ENCODE measurements at places on chromosomes 3 and 15. TPM values are rescaled to one million over a fixed set of nuclear protein-coding genes. Genes with fewer than 3 reads are reported as not detected.
A peak's percentile ranks its signal among the peaks of the same experiment; 100 is the strongest.

DNA sequence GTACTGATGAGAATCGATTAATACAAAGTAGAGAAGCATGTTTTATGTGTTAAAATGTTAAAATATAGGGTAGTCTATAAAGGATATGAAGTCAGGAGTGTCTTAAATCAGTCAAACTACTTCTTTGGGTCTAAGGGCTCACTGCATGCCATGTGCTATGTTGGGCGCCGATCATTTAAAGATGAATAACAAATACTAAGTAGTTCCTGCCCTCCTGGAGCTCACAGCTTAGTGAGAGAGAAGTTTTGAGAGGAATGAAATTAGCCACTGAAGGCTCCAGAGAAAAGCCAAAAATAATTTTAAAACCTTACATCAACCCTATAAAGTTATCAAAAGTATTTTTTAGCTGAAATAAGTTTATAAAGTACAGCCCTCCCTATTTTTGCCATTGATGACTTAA is 44.5 kb downstream of the BLM start:
- no peak for DNase-seq

- DNase-seq = peak; percentile 85
Measured at GRCh38 chr15:43974852-43975251, 148.1 kb downstream of the WDR76 start.

DNA sequence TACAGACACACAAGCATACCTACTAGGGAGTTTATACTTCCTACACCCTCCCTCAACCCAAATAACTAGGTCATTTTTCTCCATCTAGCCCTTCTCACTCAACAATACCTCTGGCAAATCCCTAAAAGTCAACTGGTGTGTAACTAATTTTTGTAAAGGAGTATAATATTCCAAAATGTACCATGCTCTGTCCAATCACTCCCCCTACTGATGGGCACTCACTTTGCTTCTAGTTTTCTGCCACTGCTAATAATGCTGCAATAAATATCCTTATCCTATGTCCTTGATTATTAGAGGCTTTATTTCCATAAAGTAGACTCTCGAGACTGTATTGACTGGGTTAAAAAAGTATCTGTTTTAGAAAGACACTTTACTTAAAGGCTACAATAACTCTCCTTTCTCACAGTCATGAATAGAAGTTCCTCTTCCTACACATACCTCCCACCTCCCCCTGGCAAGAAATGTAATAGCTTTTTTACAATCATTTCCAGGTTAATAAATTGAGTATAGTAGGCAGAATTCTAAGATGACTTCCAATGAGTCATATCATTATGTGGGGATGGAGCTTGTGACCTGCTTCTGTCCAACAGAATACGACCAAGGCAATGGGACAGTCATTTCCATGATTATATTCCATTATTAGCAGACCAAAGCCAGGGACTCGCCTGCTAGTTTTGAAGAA is 30.0 kb downstream of the SHQ1 start:
- peak; percentile 8 for DNase-seq

GRCh38 chr3:39911465-39912309 is 102.3 kb downstream of the MYRIP start:
- DNase-seq = peak; percentile 41

- DNase-seq = peak; percentile 51
Measured at GRCh38 chr3:115512565-115513415, 110.5 kb upstream of the GAP43 start.

GRCh38 chr3:56700151-56700550 is 17.1 kb upstream of the TASOR start:
- DNase-seq = no peak

MLF1 gene
- 38.6 TPM for total RNA-seq

SPTSSB gene
- not detected for total RNA-seq

DNA sequence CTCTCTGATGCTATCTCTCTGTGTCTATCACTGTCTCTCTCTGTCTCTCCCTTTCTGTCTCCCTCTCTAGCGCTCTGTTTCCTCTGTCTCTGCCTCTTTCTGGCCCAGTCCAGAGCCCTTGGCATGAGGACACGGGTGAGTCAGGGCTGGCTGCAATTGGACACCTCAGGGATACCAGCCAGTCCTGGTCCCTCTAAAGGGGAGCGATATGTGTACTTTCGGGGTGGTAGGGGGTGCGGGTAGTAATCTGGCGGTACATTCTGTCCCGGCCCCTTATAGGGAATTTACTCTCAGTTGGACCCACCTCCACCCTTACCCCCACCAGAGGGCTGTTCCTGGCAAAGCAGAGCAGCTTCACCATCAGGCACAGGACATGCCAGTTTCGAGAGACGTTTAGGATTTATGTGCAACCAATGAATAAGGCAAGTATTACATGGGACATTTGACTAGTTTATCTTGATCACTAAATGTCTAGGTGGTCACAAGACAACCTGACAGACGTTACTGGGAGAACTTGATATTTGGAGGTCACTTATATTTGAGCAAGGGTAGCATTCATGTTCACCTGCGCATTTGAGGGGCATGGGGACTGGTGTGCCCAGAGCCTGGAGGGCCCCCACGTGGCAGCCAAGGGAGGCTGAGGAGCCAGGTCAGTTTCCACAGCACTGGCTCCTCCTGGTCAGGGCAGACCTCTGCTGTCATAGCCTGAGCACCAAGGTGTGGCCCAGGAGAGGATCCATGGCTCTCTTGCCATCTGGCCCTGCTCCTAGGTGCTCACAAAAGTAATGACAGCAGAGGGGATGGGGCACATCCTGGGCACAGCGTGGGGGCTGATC is 256.1 kb downstream of the PLCL2 start:
- peak; percentile 33 for DNase-seq

GRCh38 chr15:93028632-93029213 is 60.3 kb downstream of the RGMA start:
- peak; percentile 77 for DNase-seq

- peak; percentile 1 for DNase-seq
Measured at GRCh38 chr15:24955531-24955921, 739 bp downstream of the SNRPN start.

GRCh38 chr15:96629511-96629910 is 299.0 kb downstream of the NR2F2 start:
- DNase-seq = peak; percentile 5

GRCh38 chr3:47856669-47857068 is 53.7 kb downstream of the DHX30 start:
- DNase-seq = no peak

GRCh38 chr3:31596176-31596575 is 63.5 kb downstream of the STT3B start:
- no peak for DNase-seq

DNA sequence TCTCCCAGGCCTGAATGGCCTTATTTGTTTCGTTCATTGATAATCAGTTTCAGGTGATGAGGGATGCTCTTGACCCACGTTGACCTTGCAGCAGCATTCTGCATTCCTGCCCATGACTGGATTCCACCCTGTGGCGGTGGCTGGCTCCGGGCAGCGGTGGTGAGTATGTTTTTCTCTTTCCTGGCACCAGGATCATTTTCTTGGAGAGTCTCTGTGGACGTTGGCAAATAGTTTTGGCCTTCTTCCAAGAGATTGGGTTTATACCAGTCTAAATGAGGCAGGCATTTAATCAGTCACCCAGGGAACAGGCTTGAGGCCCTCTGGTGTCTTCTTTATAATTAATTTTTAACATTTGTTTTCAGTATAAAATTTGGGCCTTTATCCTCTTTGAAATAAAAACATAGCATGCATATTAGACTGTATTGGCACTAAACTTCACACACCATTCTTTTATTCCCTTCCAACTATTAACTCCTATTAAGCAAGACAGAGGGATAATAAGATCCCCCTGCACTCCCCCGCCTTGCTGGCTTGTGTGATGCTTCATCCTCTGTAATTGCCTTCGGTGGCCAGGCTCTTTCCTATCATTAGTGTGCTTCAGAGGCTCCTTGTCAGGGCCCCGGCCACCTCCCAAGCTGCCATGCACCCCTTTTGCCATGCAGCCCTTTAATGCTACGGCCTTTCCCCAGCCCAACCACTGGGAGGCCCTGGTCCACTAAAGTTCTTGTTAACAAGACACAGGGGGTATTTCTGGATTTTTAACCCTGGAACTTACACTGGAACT is 176.2 kb upstream of the TOPAZ1 start:
- peak; percentile 88 for DNase-seq

DNA sequence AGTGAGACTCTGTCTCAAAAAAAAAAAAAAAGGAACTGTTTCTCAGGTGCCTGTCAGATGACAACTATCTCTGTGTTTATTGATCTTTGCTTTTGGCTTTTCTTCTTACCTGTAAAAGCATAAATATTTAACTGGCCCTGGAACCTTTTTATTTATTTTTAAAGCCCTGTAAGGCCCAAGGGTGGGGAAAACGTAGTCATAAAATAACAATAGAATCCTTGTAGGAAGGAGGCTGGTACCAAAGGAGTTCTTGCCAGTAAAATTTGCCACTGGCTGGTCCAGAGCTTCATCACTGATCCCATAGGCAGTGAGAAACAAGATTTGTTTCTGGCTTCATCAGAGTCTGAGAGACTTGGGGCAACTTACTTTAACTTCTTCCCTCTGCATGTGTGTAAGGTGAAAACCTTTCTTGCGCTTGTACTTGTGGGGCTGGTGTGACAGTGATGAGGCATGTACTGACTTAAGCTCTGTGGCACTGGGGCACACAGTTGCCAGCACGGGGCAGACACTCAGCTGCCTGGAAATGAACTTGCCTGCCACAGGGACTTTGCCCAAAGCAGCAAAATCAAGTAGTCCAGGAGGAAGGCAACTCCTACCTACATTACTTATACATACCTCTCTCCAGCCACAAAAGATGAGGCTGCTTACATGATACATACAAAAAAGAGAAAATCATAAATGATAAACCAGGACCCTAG is 19.6 kb downstream of the B4GALT4 start:
- DNase-seq = no peak

- DNase-seq = no peak
Measured at GRCh38 chr3:65953301-65953812, 85.4 kb downstream of the MAGI1 start.

DNA sequence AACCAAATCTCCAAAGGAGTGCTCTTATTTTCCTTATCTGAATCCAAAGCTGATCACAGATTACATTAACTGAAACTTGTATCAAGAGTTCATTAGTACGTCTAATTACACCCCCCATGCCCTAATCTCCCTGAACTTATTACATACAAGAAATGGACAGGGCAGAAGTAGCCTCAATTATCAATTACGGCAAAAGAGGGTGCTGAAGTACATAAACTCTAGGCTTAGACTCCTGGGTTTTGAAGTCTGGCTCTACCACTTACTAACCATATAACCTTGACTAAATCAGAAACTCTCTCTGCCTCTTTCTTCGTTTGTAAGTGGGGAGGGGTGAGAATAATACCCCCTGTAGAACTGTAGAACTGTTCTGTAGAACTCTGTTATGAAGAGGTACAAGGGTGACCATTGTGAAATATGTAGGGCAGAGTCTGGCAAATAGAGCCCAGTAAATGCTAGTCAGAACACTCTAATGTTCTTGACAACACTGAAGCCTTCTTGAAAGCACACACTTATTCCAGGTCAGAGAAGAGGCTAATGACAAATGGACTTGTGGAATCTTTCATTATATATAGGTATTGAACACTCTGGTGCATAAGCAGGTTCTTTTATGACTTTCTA is 19.6 kb upstream of the OR5K4 start:
- DNase-seq = no peak

DNA sequence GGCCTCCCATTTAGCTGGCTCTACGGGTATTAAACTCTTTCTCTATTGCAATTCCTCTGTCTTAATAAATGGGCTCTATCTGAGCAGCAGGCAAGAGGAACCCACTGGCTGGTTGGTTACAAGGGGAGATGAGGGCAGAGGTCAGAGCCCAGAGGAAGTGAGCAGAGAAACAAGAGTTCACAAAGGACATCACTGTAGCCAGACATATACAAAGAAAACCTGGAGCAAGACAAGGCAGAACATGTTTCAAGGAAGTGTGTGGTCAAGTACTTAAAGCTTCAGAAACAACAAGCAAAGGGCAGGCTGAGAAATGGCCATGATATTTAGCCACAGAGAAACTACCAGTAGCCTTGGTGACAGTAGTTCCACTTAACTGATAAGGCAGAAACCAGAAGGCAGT is 24.3 kb downstream of the SUSD5 start:
- DNase-seq = no peak

DNA sequence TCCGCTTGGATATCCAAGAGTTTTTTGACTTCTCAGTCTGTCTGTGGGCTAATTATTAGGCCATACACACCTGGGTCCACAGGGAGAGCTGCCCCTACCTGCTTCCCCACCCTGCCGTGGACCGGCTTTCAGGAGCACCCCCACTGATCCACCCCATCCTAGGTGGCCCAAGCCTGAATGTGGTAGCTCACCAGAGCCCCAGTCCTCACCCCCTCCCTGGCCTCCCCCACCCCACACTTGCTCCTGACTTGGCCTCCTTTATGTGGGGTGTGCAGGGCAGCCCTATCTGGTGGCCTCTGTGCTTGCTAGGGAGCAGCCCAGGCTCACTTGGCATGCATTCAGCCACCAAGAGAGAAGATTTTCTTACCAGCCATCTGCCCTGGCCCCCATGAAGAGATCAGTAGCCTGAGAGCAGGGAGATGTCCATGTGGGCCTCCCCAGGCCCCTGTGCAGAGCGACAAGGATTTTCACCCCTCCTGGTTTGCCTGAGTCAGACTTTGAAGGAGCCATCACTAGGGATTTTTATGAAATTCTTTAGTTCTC is 11.2 kb downstream of the LRRK1 start:
- no peak for DNase-seq

DNA sequence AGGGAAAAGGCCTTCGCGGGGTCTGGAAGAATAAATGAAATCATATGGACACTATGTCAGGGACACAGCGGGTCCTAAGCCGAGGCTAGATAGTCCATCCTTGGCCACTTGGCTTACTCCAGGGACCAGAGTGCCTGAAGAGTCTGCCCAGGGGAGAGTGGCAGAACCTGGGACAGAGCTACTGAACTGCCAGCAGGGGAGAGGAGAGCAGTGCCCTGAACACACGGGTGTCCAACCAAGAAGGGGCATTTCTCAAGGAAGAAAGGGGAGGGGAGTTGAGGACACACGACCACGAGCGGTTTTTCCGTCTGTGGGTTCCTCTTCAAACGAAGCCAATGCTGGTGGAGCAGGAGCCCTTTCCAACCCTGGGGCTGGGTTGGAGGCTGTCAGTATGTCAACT is 1.0 kb downstream of the ACAN start:
- DNase-seq = peak; percentile 7

Data from M059J (cell line).